ENCODE measurements at places on chromosomes 12 and 14. TPM values are rescaled to one million over a fixed set of nuclear protein-coding genes. Genes with fewer than 3 reads are reported as not detected.

Gene SLC2A14
- polyA plus RNA-seq: 0.07 TPM

Gene LBHD2
- not detected for polyA plus RNA-seq

GRCh38 chr12:24922090-24922489 lies 26.8 kb downstream of the BCAT1 start:
- no peaks in the 10 kb centered on the region for H3K36me3 ChIP-seq
- H3K4me1 ChIP-seq: peaks cover 16% of the 10 kb centered on the region
- H3K4me3 ChIP-seq: no peak overlapping the region
- no peak overlapping the region for H3K27ac ChIP-seq
- DNase-seq: no peak

- no peaks in the 10 kb centered on the region for H3K27me3 ChIP-seq
- no peak overlapping the region for H3K4me3 ChIP-seq
- no peaks in the 10 kb centered on the region for H3K36me3 ChIP-seq
- DNase-seq: peak; percentile 62
- H3K4me1 ChIP-seq: peaks cover 3% of the 10 kb centered on the region
- no peak overlapping the region for H3K27ac ChIP-seq
These were observed 42.4 kb upstream of the SGPP1 start for GRCh38 chr14:63770187-63770807.

- H3K4me1 ChIP-seq: peaks cover 2% of the 10 kb centered on the region
- H3K27ac ChIP-seq: no peak overlapping the region
- H3K4me3 ChIP-seq: no peak overlapping the region
- DNase-seq: no peak
- no peaks in the 10 kb centered on the region for H3K36me3 ChIP-seq
These were observed 85.7 kb upstream of the TBX3 start for GRCh38 chr12:114769634-114770033.

DNA sequence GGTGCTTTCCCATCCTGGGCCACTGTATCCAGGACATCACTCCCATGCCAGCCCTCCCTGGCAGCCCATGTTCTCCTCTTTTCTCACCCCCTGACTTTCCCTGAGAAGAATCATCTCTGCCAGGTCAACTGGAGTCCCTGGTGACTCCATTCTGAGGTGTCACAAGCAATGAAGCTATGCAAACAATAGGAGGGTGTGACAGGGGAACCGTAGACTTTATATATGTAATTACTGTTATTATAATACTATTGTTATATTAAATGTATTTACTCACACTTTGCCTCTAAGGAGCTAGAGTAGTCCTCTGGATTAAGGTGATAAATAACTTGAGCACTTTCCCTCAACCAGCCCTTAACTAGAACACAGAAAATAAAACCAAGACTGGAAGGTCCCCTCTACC lies 9.2 kb downstream of the ZNF219 start:
- no peaks in the 10 kb centered on the region for H3K27me3 ChIP-seq
- peaks cover 22% of the 10 kb centered on the region for H3K4me1 ChIP-seq
- DNase-seq: no peak
- peaks cover 42% of the 10 kb centered on the region for H3K36me3 ChIP-seq
- H3K4me3 ChIP-seq: no peak overlapping the region

Gene GLT8D2
- polyA plus RNA-seq: 43.3 TPM

Gene RAD9B
- 0.09 TPM for polyA plus RNA-seq

DNA sequence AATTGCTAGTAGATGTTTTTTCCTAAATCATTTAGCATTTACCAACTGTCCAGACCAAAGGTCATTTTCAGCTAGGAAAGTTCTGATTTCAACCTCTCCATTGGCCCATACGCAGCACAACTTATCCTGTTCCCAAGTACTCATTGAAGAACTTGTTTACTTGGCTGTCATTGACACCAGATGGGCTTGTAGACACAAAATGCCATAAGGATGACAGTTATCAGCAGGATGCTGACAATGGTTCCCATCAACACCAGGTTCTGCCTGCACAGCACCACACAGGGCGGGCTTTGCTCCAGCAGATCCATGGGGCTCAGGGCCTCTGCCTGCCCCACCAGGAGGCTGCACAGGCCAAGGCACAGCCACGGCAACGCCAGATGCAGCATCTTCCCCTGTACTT lies 36.5 kb upstream of the TMPRSS12 start:
- H3K27me3 ChIP-seq: no peaks in the 10 kb centered on the region
- peaks cover 9% of the 10 kb centered on the region for H3K36me3 ChIP-seq
- no peaks in the 10 kb centered on the region for H3K4me1 ChIP-seq
- DNase-seq: peak; percentile 29
- H3K27ac ChIP-seq: no peak overlapping the region

GRCh38 chr12:30450226-30450625 lies 245.4 kb downstream of the IPO8 start:
- H3K4me3 ChIP-seq: no peak overlapping the region
- no peak for DNase-seq
- H3K4me1 ChIP-seq: no peaks in the 10 kb centered on the region

Gene DLGAP5
- 14.9 TPM for polyA plus RNA-seq

GRCh38 chr14:68564826-68565759 lies 227.8 kb downstream of the ZFP36L1 start:
- H3K27me3 ChIP-seq: no peaks in the 10 kb centered on the region
- no peaks in the 10 kb centered on the region for H3K36me3 ChIP-seq
- DNase-seq: no peak
- no peak overlapping the region for H3K4me3 ChIP-seq

- peaks cover 13% of the 10 kb centered on the region for H3K4me1 ChIP-seq
- no peaks in the 10 kb centered on the region for H3K36me3 ChIP-seq
- H3K27ac ChIP-seq: no peak overlapping the region
- H3K27me3 ChIP-seq: no peaks in the 10 kb centered on the region
- DNase-seq: no peak
- no peak overlapping the region for H3K4me3 ChIP-seq
These were observed 16.8 kb downstream of the GALNT6 start for GRCh38 chr12:51374361-51374760.

- H3K27ac ChIP-seq: no peak overlapping the region
- no peaks in the 10 kb centered on the region for H3K4me1 ChIP-seq
- DNase-seq: no peak
- no peak overlapping the region for H3K4me3 ChIP-seq
These were observed 35.8 kb downstream of the PPFIA2 start for GRCh38 chr12:81723361-81723760.

DNA sequence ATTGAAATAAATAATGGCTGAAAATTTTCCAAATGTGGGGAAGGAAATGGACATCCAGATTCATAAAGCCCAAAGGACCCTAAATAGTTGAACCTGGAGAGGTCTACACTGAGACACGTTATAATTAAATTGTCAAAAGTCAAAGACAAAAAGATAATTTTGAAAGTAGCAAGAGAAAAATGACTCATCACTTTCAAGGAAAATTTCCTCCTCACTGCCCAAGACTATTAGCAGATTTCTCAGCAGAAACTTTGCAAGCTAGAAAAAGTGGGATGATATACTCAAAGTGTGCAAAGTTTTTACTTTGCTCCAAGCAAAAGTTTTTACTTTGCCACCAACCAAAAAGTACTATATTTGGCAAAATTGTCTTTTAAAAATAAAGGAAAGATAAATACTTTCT lies 15.9 kb upstream of the KRT83 start:
- no peaks in the 10 kb centered on the region for H3K36me3 ChIP-seq
- no peaks in the 10 kb centered on the region for H3K4me1 ChIP-seq
- H3K27ac ChIP-seq: no peak overlapping the region
- H3K27me3 ChIP-seq: peaks cover 49% of the 10 kb centered on the region

DNA sequence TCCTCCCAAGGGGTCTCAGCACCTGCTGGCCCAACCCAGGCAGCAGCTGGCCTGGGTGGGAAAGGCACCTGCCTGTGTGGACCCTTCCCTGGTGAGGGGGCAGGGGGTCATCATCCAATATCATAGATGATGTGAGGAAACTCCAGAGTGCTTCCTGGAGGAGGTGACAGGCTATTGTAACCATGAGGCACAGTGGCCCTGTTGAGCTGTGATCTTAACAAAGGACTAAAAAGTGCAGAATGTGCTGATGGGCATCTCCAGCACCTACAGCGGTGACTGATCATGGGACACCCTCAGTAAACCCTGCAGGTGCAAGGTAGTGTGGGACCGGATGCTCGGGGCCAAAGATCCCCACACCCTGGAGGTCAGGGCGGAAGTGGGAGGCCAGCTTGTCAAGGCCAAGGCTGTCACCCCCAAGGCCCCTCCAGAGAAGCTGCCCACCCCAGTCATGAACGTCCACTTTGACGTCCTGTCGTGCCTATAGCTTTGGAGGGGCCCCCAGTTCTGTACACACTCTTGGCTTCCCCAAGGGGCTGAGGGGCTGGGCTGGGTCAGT lies 7.5 kb downstream of the MMP17 start:
- peaks cover 8% of the 10 kb centered on the region for H3K4me1 ChIP-seq
- no peaks in the 10 kb centered on the region for H3K27me3 ChIP-seq
- peaks cover 2% of the 10 kb centered on the region for H3K36me3 ChIP-seq
- DNase-seq: no peak
- no peak overlapping the region for H3K27ac ChIP-seq

DNA sequence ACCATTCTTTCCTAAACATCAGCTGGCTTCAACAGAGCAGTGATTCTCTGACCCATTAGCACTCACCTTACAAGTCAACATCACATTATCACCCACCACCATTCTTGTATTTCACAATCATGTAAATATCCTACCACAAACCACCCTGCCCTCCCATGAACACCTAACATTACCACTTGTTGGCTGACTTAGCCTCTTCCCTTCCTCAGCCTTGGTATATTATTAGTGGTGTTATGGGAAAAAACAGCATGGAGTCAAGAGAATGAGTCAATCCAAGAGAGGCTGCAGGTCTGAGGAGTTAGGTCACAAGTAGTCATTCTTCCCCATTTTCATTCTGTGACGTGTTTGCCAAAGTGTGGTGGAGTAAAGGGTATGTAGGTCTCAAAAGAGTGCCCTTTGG lies 22.3 kb upstream of the MGP start:
- H3K27me3 ChIP-seq: no peaks in the 10 kb centered on the region
- peak; percentile 10 for DNase-seq
- no peaks in the 10 kb centered on the region for H3K36me3 ChIP-seq
- H3K4me3 ChIP-seq: no peak overlapping the region
- H3K27ac ChIP-seq: no peak overlapping the region

Gene CCDC60
- polyA plus RNA-seq: not detected

DNA sequence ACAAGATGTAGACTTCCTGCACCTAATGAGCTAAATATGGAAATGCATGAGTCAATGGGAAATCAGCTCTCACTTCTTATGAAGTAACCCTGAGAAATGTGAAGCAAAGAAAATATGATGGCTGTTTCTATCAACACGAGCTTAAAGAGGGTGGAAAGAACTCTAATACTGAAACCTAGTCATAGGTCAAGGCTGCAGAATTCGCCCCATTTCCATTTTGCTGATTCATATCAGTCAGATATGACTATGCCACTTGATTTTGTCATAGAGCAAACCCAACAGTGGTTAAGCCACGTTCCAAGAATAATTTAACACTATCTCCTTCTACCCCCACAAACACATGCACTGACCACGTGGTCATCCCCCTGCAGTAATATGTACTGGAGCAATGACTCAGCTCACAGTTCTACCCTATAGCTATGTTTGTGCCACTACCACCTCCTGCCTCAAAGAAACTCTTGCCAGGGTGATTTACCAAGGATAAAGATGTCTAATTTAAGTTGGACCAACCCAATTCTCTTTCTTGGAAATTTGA lies 157.5 kb downstream of the TMTC3 start:
- peak overlapping the region; percentile 12 for H3K27ac ChIP-seq
- H3K4me1 ChIP-seq: peaks cover 10% of the 10 kb centered on the region
- no peaks in the 10 kb centered on the region for H3K27me3 ChIP-seq
- H3K36me3 ChIP-seq: no peaks in the 10 kb centered on the region
- H3K4me3 ChIP-seq: no peak overlapping the region

DNA sequence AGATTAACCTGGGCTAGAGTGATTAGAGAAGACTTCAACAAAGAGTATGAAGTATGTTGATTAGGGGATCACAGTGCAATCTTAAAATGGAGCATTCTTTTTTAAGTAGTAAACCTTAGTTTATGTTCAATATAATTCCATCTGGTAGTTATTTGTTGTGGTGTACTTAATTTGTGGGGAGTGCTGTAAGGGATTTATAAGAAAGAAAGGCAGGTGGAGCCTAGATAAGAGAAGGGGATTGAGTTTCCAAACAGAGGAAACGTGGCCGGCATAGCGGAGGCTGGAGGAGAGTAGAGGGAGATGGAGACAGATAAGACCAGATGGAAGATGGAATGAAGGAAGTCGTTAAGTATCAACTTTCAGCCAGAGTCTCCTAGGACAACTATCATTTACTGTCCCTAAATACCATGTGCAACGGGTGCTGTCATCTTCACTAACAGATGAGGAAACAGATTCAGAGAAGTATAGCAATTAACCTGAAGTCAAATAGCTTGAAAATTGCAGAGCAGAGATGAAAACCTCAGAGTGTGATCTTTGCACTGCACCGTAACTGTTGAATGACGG lies 38.1 kb downstream of the GOLGA5 start:
- no peaks in the 10 kb centered on the region for H3K27me3 ChIP-seq
- H3K4me1 ChIP-seq: no peaks in the 10 kb centered on the region
- no peak for DNase-seq

Gene OVCH1
- polyA plus RNA-seq: 0.05 TPM

Gene PMEL
- polyA plus RNA-seq: 5.9 TPM

All from IMR-90 (cell line).